Right ventricle myocardium superior (tissue), 1 donor: ENCODE measurements at places on chromosomes 5 and 9. TPM values are rescaled to one million over a fixed set of nuclear protein-coding genes. Genes with fewer than 3 reads are reported as not detected.

DNA sequence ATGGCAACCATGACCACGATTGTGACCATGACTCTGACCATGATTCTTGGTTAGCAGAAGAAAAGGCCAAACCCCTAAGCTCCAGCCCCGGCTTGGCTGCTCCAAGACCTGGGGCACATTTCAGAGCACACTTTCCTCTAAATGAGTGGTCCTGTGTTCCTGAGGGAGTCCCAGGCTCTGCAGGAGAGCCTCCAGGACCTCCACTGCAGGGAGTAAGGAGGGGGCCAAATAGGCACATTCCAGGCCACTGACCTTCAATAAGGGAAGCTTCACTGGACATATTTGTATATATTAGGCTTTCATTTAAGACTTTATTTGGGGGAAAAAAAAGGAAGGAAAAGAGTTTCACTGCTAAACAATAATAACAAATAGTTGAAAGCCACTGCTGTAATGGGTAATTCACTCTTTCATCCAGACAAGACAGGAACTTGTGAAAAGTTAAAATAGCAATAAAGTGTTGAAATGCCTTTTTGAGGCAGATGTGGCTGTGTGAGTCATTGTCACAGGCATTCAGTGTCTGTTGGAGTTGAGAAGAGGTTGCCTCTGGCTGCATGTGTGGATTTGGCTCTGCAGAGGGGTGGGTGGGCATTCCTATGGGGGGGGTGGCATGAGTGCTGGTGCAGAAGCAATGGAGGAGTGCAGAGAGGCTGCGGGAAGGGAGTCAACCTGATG lies 63.9 kb upstream of the TGFBR1 start:
- no peak for DNase-seq

DNA sequence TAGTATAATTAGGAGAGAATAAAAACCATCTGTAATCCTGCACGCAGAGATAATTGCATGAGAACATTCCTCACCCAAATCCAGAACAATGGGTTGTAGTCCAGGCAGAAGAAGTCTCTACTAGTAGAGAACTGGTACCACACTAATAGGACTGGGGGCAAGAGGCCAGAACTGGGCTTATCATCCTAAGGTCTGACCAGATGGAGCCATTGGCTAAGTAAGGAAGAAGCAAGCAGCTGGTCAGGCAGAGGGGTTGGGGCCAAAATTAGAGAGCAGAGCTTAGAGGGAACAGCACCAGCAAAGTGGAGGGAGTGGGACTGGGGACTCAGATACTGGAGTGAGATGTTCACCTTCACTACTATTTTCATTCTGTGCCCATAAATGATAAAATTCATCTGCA lies 35.4 kb upstream of the MAP1B start:
- no peak for DNase-seq

- no peak for DNase-seq
Measured at GRCh38 chr9:96483733-96484390, 33.9 kb downstream of the HABP4 start.

- peak; percentile 76 for DNase-seq
Measured at GRCh38 chr5:124746916-124747790, 714 bp upstream of the ZNF608 start.

- peak; percentile 87 for DNase-seq
Measured at GRCh38 chr9:128191406-128192046, at the start of gene CIZ1. Gene CIZ1, minus strand, starts transcription at chr9:128191572. Its CDS starts 715 bp downstream, at chr9:128190857.

DNA sequence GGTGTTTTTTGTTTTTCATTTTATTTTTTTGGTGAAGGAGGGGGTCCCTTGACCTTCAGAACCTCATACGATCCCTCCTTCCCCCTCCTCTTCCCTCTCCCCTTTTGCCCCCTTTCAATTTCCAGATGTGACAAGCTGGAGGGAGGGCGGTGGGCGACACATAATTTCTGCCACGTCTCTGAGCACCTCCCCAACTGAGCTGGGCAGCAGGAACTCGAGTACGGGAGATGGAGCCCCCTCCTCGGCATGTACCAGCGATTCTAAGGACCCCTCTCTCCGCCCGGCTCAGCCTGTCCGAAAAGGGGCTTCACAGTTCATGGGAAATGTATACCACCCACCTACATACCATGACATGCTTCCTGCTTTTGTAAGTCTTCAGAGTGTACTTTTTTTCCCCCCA lies 52.4 kb downstream of the PRRC2B start:
- DNase-seq = no peak

- no peak for DNase-seq
Measured at GRCh38 chr5:93590493-93590892, 7.5 kb downstream of the NR2F1 start.

- no peak for DNase-seq
Measured at GRCh38 chr9:132740526-132741309, 70.5 kb downstream of the GTF3C4 start.

DNA sequence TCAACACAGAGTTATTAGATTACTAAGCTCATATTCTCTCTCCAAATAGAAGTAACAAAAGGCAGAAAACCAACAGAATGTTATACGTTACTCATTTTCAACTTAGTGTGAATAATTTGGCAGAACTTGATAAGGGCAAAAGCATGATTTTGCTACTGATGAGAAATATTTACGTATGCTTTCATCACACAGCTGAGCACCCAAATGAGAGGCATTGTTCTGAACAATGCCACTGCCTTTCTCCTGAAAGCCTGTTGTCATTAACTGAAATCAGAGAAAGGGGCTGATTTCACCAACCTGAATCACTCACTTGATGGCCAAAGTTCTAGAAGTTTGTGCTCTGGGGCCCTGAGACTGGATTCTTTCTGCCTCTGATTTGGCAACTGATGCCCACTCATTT lies 367.5 kb upstream of the PTGER4 start:
- DNase-seq = no peak

DNA sequence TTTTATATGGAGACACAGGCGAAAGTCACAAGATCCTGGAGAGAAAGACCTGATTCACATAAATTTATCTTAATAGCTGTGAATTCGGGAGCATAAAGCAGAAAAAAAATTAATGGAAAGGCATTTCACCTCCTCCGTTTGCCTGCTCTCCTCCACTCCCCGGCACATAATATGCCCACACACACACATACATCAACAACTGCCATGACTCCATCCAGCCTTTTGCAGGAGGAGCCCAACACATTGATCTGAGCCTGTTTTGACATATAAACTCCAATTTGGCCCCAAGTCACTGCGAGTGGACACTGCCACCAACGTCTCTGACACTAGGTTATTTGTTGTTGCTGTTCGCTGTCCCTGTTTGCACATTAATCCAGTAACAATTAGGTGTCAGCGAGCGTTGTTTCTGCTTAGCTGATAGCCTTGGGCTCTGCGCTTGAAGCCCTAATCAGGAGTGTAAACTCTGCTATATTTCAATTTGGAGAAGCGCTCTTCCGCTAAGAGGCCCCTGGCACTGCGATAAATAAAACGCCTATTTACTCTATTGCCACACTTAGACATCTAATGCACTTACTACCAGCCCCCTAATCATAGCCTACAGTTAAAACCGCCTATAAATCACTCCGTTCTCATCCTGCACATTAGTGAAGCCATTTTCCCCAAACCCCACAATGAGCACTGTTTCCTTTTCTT lies 195.8 kb upstream of the TBCA start:
- no peak for DNase-seq

- no peak for DNase-seq
Measured at GRCh38 chr5:154421868-154422267, 23.9 kb upstream of the SAP30L start.

DNA sequence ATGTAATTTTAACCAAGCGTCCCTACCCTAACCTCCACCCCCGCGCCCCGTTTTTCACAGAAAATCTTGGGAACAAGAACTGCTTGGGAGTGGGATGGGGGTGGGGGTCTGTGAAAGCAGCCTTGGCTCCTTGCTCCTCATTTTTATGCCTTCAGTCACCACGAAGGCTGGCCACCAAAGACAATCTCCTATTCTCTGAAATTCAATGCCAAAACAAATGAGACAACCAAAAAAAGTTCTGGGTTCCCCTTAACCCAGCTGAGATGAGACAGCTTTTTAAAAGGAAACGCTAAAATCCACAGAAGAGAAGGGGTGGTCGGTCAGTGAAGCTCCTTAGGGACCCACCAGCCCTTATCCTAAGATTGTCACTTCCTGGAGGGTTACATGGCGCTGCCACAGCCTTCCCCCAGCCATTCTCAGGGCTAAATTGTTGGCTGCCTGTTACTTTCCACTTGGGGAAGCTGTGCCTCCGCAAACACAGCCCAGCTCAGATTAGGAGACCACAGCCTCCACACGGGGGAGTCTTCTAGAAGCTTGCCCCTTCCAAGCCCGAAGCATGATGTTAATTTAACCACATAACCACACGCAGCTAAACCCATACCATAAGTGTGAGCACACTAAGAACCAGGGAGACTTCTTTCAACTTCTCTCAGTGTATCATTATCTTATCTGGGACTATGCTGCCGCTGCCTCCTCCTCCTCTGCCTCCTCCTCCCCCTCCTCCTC lies 136.3 kb downstream of the FOXD1 start:
- DNase-seq = no peak

PLCXD3 gene
- total RNA-seq = 79.3 TPM

CCL27 gene
- not detected for total RNA-seq

CYSRT1 gene
- not detected for total RNA-seq

FAXDC2 gene
- total RNA-seq = 24.1 TPM

C5orf63 gene
- 11.1 TPM for total RNA-seq

FCHSD1 gene
- 2.6 TPM for total RNA-seq

SLU7 gene
- total RNA-seq = 50.1 TPM

ZFAND5 gene
- total RNA-seq = 180 TPM

TEK gene
- 19.1 TPM for total RNA-seq

SPOCK1 gene
- total RNA-seq = 19.6 TPM

PTGS1 gene
- 4.0 TPM for total RNA-seq
